GM23248 (cell line): ENCODE measurements at places on chromosomes 3 and 15. TPM values are rescaled to one million over a fixed set of nuclear protein-coding genes. Genes with fewer than 3 reads are reported as not detected.

Gene INKA1
- 7.2 and 7.9 TPM in 2 replicates for polyA plus RNA-seq

Gene MB21D2
- polyA plus RNA-seq = 10.5 and 10.9 TPM in 2 replicates

Gene GPR160
- polyA plus RNA-seq = 0.44 and 0.73 TPM in 2 replicates

Gene CEP19
- polyA plus RNA-seq = 4.5 and 5.7 TPM in 2 replicates

Gene CRABP1
- not detected in 2 replicates for polyA plus RNA-seq

GRCh38 chr15:72182673-72183072 is 14.9 kb downstream of the GRAMD2A start:
- DNase-seq = no peak

DNA sequence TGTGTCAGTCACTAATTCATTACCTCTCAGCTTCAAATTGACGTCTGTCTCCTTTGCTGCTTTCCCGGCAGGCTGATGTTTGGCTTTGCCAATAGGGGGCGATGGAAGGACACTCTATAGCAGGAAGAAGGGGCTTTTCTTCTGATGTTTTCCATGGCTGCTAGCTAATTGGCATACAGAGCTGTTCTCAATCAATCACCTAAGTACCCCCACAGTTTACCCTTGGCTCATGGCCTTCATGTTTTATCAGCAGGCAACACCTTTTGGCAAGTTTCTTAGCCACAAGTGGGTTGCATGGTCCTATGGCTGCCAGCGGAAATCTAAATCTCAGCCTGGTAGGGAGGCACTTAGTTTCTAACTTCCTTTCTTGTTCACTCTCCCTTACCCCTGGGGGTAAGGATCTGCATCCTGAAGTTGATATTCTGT is 45.0 kb downstream of the ESYT3 start:
- DNase-seq = peak; percentile 57

- DNase-seq = no peak
Measured at GRCh38 chr15:44810237-44810636, 73.9 kb downstream of the TRIM69 start.
